ENCODE measurements at places on chromosomes 16 and 17.

GRCh38 chr16:56400458-56400857, 24.9 kb downstream of the AMFR start:
- DNase-seq, result no peak

- DNase-seq, result no peak
Observed at GRCh38 chr16:29237971-29238370, 168.5 kb downstream of the NPIPB11 start.

DNA sequence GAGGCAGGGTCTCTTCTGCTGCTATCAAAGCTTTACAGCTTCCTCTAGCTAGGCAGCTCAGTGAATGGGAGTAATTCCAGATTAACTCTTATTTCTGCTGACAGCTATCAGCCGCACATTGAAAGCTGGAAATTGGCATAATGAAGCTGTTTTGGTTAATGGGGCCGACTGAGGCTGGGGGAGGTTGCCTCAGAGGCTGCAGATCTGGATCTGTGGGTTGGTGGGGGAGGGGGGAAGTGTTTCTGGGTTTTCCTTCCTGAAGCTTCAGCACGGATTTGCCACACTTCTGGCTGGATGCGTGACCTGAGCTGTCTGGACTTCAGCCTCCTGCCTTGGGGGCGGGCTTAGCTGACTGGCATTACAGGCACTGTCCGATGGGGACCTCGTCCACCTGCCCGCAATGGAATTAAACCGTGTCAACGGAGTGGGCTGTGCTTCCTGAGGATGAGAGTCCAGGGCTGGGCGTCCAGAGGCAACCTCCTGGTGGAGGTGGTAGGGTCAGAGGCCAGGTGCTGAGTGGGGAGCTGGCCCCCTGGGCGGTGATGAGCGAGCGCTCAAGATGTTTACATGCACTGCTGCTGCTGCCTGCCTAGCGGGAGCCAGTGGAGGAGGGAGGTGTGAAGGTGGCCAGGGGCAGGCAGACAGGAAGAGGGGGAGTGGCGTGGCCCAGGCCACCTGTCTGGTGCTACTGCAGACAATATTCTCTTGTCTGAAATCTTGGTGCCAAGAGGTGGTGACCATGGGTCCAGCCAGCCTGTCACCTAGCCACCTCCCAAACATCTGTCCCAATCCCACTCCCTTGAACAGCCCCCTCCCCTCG, 6.7 kb upstream of the ABCC3 start:
- DNase-seq, result no peak

GRCh38 chr17:76420356-76421043, 32.5 kb downstream of the UBE2O start:
- DNase-seq, result no peak

GRCh38 chr17:58693208-58693607, 806 bp downstream of the RAD51C start:
- no peak for DNase-seq

DNA sequence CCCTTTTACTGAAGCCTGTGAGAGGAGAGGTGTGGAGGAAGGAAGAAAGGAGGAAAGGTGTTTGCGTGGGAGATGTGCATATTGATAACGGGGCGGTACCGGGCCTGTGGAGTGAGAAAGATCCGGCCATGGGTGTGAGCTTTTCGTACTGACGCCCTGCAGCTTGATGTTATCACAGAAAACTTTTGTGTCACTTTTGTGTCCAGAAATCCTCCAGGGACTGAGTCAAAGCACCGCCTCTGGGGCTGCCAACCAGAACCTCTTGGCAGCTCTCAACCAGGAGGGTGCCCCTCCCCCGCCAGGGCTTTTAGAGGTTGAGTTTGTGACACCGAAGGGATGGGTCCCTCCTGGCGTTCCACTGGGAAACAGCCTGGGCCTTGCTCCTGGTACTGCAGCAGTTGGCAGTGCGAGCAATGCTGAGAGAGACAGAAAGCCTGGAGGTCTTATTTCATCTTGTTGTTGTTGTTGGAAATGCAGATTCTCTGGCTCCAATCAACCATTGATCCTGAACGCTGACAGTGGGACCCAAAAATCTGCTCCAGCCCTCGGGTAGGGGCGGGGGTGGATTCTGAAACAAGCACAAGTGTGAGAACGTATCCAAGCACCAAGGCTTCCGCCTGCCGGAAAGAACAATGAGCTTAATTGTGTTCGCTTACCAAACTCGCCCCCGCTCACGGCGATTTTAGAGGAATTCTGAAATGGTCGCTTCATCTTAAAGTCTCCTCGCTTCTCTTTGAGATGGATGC, 65.0 kb downstream of the CRISPLD2 start:
- DNase-seq, result no peak

GRCh38 chr16:26830428-26831127, 236.1 kb upstream of the C16orf82 start:
- DNase-seq, result no peak

DNA sequence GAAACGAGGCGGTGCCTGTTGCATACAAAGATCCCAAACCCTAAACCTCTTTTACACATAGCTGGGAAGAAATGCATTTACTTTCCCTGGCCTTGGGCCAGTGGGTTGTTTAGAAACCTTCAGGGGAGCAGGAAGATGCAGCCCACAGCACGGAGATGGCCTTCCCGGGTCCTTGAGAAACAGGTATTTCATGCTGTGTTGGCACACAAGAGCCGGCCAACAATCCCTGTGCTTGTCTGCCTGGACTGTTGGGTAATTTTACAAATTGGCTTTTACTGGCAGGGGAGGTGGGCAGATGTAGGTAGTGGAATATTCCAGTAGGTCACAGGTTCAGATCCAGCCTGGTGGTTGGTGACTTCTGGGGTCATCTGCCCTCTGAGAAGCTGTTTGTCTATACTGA, 148.0 kb downstream of the FOXL1 start:
- no peak for DNase-seq

GRCh38 chr16:78474762-78475161, 375.3 kb downstream of the WWOX start:
- DNase-seq, result no peak

GRCh38 chr16:49556606-49557446, 183.2 kb downstream of the C16orf78 start:
- DNase-seq, result peak; percentile 13

GRCh38 chr17:13176436-13176835, 158.6 kb upstream of the ELAC2 start:
- no peak for DNase-seq

- peak; percentile 92 for DNase-seq
Observed at GRCh38 chr17:4444782-4445473, 11.2 kb downstream of the SPNS3 start.

DNA sequence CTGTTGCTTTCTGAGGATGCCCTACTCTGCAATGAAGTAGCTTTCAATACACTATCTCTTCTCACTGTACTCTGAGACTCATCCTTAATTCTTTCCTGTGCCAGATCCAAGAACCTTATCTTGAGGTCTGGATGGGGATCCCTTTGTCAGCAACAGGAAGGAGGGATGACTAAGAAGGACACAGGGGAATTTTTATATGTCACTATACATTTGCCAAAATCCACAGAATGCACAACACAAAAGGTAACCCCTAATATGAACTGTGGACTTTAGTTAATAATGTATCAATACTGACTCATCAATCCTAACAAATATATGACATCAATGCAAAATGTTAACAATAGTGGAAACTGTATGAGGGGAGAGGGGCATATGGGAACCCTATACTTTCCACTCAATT, 4.7 kb upstream of the RBBP6 start:
- DNase-seq, result no peak

- DNase-seq, result no peak
Observed at GRCh38 chr17:71111934-71112333, 942.6 kb downstream of the KCNJ2 start.

- DNase-seq, result no peak
Observed at GRCh38 chr16:66580605-66581209, 1.4 kb downstream of the CMTM2 start.

GRCh38 chr16:57091200-57091974, 996 bp upstream of the CPNE2 start:
- no peak for DNase-seq

DNA sequence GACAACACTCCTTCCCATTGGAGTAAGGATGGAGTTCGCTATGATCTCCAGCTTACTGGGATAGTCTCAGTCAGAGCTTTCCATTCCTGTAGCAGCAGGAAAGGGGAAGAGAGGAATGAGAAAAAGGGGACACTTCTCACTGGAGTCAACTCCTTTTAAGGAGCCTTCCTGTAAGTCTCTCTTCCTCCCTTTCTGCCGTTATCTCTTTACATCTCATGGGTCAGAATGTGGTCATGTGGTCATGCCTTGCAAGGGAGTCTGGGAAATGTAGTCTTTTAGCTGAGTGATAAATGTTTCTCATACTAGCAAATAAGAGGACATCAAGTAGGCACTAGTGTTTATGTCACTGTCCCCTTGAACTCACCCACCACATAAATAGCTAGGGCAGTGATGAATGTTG, 227.3 kb downstream of the HAPSTR1 start:
- DNase-seq, result no peak

- no peak for DNase-seq
Observed at GRCh38 chr17:5555254-5555653, 29.1 kb downstream of the NLRP1 start.

GRCh38 chr17:42553866-42554249, 1.1 kb downstream of the HSD17B1 start:
- no peak for DNase-seq

DNA sequence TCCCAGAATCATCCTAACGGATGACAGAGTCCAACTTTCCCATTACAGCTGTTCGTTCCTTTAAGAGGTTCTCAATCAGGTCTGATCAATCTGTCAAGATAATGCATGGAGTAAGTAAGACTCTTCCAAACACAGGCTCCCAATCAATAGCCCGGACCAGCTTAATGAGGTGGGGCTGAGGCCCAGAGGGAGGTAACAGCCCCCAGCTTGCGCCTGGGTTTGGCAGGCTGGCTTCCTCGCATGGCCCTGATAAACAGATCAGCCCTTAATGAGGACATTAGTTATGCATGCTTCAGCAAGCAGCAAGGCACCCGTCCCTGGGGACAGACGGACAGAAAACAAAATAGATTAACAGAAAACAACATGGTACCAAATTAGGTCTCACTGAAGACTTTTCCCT, 145.7 kb downstream of the ZFHX3 start:
- no peak for DNase-seq

GRCh38 chr17:1190751-1191331, 11.1 kb upstream of the ABR start:
- no peak for DNase-seq

- DNase-seq, result no peak
Observed at GRCh38 chr17:5786510-5786875, 202.2 kb upstream of the NLRP1 start.

DNA sequence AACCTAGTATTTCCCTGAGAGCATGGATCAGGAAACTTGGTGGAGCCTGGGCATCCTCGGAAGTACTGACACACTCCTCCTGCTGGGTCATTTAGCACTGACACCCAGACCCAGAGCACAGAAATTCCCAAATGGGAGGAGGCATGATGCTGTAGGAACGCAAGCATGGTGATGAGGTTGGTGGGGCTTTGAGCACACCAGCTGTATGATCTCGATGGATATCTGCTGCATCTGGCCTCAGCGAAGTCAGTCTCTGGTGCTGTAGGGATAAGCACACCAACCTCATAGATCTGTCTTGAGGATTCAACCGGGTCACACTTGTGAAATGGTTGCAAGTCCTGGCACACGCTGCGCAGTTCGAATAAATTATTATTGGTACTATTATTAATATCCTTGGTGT, 52.5 kb downstream of the SHISA6 start:
- DNase-seq, result no peak

- no peak for DNase-seq
Observed at GRCh38 chr17:64579917-64580316, 73.1 kb downstream of the CEP95 start.

DNA sequence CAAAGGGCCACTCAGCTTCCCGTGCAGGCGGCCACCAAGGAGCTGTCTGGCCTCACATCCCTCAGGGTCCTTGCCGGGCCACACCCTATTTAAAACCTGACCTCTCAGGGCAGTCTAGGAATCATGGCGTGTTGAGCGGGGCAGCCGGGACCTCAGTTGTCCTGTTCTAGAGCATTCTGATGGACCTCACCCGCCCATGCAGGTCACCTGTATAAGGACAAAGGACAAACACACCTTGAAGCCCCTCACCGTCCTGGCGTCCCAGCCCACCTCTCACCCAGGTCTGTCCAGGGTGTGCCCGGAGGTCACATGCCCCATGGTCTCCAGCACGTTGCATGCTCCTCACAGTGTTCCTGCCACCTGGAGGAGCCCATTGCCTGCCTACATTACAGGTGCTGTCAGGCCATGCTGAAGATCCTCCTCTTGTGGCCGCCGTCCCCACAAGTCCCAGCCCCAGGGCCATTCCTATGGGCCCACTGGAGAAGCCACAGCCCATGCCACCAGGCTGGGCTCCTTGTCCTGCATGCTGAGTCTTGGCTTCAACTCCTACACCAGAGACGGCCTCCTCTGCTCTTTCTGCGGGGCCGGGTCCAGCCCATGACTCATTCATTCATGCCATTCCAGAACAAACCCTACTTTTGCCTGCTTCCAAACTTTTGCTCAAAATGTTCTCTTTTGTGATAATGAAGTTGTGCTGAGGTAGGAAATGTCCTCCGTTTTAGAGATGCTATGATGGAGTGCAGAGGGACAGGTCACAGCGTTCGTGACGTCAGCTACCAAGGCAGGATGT, 46.3 kb downstream of the PEMT start:
- no peak for DNase-seq

GRCh38 chr17:38558728-38559050, 47.1 kb downstream of the SRCIN1 start:
- no peak for DNase-seq

DNA sequence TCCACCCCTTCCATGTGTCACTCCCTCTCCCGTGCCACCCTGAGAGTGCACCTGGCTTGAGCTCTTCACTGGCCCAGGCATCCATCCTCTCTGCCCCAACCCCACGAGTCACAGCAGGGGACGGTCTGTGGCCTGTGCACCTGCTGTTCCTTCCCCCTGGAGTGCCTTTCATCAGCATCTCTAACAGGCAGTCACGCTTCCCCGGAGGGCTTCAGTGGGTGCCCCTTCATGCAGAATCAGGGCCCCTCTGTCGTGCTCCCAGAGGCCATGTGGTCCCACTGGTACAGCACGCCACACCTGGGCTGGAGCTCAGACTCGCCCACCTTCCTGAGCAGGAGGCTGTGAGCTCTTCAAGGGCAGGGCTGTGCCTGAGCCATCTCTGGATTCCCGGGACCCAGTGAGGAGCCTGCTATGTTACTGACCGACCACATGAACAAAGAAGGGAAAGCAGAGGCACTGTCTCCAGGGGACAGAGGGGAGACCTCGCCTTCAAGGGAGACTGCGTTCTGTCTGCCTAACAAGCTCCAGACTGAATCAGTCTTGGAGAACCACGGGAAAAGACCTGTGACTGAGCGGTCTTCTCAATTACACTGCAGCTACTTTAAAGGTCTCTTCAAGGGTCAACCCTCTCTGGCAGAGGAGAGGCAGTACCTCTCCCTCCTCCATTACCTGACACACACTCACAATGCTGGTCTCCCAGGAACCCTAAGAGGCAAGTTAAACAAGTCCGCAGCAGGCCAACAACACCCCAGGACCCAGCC, 78.8 kb upstream of the DOC2B start:
- no peak for DNase-seq

GRCh38 chr16:73036074-73036826, 11.7 kb downstream of the ZFHX3 start:
- no peak for DNase-seq

All from NCI-H1694 (cell line).